Iris pigment epithelial cell (primary cell): ENCODE measurements at places on chromosomes 6 and 20.

GRCh38 chr6:117491916-117492315, 9.4 kb downstream of the DCBLD1 start:
- DNase-seq: peak; percentile 66

- DNase-seq: no peak
These were observed 18.6 kb upstream of the ZFAND3 start for GRCh38 chr6:37800703-37801604.

DNA sequence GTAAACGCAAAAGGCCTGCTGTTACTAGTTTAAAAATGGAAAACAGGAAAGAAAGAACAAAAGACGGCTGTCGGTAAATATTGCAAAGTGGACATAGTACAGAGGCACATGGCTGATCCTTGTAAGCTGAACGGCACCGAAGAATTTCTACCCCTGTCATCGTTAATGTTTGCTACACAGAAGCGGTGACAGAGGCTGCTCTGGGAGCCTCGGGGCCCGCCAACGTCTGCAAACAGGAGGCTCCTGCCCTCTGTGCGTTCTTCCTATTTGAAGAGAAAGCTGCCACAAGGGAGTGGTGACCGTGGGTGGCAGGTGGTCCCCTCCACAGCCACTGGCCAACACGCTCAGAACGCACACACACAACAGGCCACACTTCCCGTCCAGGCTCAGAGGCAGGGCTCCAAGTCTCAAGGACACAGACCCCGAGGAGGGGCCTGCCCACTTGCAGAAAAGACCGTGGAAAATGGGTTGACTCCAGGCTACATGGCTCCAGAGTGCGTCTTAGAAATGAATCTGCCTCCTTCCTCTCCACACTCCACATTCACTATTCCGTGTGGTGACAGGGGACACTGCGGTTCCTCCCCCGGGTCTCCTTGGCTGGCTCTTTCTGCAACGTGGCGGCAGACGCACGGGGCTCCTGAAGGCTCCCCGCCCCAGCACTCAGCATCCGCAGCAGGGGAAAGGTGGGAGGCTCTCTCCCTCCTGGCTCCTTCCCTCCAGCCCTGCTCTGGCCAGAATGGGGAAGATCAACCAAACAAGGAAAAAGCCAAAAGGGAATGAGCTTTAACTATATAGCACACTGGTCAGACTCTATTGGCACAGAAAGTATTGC, 64.5 kb downstream of the GMPR start:
- no peak for DNase-seq

GRCh38 chr20:39713076-39713840, 751.1 kb downstream of the DHX35 start:
- no peak for DNase-seq
